Left kidney (tissue), 8 donors: ENCODE measurements at places on chromosomes 3 and 15. TPM values are rescaled to one million over a fixed set of nuclear protein-coding genes. Genes with fewer than 3 reads are reported as not detected.

DNA sequence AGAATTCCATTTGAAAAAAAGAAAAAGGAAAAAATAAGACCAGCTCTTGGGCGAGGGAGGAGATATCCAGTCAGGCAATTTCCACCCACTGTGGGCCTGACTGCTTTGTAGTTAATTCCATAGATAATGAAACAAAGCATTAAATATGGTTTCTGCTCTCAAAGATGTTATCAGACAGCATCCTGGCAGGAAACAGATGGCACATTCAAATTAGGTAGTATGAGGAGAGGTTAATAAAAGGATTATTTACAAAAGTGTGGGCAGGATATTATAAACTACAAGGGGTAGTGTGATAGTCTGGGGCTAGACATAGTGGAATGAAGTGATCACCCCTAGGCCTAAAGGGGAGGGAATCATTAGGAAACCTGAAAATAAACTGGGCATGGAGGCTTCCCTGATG is 193.2 kb downstream of the CLSTN2 start:
- no peak for DNase-seq

- DNase-seq: no peak
These were observed 46.1 kb downstream of the MCTP2 start for GRCh38 chr15:94277485-94277884.

DNA sequence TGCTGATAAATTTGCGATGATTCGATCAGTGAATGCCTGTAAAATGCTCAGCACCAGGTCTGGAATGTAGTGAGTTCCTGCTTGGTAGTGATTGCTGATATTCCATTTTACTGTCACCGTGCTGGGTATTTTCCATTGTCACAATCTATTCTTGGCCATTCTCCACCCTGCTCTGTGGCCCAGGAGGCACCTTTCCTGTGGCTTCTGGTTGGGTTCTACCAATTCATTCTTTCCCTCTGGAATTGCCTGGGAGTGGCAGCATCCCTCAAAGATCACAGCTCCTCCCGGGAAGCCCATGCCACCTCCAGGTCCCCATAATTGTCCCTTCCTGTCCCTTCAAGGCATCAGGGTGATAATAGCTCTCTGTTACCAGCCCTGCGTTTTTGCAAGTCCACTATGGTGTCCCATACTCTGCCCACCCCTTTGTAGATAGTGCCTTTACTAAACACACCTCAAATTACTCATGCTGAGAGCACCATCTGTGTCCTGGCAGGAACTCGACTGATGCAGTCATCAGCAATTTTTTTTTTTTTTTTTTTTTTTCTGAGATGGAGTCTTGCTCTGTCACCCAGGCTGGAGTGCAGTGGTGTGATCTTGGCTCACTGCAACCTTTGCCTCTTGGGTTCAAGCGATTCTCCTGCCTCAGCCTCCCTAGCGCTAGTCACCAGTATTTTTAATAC is 177.8 kb upstream of the PROK2 start:
- DNase-seq: no peak

- no peak for DNase-seq
These were observed 4.6 kb downstream of the SPSB4 start for GRCh38 chr3:141055536-141056445.

FMN1 gene
- polyA plus RNA-seq: 23.1 TPM

DNA sequence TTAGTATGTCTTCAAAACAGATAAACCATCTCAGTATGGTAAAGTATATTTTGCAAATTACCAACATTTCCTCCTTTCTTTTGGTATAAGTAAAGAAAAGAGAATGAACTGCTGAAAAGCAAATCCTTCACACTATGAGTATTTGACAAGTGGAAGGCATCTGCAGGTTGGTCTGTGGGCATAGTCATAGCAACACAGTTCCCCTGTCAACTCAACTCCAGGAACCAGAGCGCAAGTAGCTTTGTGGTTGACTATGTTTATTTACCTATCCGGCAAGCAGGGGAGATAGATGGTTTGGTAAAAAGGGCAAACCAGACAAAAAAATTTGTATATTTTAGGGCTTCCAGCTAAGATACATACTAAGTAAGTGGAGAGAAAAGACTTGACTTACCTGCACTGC is 88.3 kb upstream of the PPIB start:
- DNase-seq: no peak

GRCh38 chr3:143998266-143998665 is 26.6 kb downstream of the DIPK2A start:
- no peak for DNase-seq

GRCh38 chr15:70507772-70508371 is 255.5 kb downstream of the UACA start:
- no peak for DNase-seq

- no peak for DNase-seq
These were observed 20.0 kb downstream of the SERPINI2 start for GRCh38 chr3:167453815-167454214.
